ENCODE measurements at places on chromosomes 1 and 21.

DNA sequence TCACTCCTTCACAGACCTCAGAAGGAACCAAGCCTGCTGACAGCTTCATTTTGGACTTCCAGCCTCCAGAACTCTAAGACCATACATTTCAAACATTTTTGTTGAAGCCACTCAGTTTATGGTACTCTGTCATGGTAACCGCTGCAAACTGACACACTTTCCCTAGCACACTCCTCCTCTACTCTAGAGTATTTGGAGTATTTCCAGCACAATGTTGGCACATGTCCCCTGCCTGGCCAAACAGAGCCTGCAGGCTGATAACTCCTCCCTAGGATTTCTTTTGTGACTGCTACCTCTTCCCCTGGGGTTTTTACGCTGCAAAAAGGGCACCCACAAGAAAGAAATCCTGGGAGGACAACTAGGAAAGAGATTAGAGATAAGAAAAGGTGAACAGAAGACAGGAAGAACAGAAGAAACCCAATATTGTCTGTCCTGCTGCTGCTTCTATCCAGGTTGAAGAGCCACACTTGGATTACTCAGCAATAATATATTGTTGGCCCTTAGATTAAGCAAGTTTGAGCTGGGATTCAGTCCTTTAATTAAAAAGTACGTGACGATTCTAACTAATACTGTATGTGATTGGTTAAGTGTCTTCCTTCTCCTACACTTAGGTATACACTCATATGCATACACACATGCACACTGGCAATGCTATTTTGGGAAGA, 844.1 kb downstream of the LTN1 start:
- no peaks in the 10 kb centered on the region for H3K36me3 ChIP-seq
- H3K27ac ChIP-seq: no peak overlapping the region
- peaks cover 12% of the 10 kb centered on the region for H3K4me1 ChIP-seq
- no peak overlapping the region for H3K4me3 ChIP-seq
- H3K27me3 ChIP-seq: no peaks in the 10 kb centered on the region
- peak; percentile 38 for DNase-seq

DNA sequence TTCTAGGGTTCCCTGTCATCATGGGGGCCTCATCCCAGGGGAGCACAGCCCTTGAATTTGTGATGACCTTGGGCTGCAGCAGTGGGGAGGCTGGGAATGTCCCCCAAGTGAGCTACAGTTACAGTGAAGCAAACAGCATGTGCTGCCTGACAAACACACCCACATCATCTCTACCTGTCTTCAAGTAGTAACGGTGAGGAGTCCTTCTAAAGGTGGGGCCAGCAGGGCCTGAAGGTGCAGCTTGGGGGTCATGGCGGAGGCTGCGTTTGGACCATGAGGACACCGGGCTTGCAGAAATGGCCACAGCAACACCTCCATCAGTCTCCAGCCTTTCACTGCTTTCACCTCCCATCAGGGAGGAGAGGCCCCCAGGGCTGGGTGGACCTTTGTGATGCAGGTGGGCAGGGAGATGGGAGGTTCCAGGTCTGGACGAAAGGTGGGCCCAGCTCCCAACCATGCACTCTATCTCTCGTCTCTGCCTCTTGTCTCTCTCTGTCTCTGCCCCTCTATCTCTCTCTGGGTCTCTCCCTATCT, 55.7 kb downstream of the WNT9A start:
- no peaks in the 10 kb centered on the region for H3K36me3 ChIP-seq
- peaks cover 11% of the 10 kb centered on the region for H3K4me1 ChIP-seq
- no peak for DNase-seq
- H3K4me3 ChIP-seq: no peak overlapping the region

GRCh38 chr1:47378147-47378546, 37.9 kb upstream of the FOXE3 start:
- H3K4me3 ChIP-seq: no peak overlapping the region
- H3K36me3 ChIP-seq: no peaks in the 10 kb centered on the region
- no peak for DNase-seq
- H3K27ac ChIP-seq: no peak overlapping the region

DNA sequence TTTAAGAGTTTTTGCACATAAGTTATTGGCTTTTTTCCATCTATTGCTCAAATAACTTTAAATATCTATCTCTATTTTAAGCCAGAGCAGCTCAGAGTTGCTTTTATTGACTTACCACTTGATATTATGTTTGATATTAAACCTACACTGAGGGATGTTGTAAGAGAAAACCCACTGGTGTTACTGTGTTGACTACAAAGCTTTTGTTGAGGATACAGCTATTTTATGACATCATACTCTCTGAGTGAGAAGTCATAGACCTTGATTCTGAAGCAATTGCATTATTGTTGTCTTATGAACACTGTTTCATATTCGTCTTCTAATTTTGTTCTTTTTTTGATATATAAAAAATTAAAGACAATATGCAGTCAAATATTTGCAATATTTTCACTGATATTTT, 560.4 kb downstream of the PTBP2 start:
- H3K4me3 ChIP-seq: no peak overlapping the region
- no peaks in the 10 kb centered on the region for H3K36me3 ChIP-seq
- H3K27me3 ChIP-seq: no peaks in the 10 kb centered on the region
- H3K4me1 ChIP-seq: peaks cover 18% of the 10 kb centered on the region
